Fibroblast of the conjunctiva (primary cell): ENCODE measurements at places on chromosomes 7 and 10.

- DNase-seq, result peak; percentile 87
Observed at GRCh38 chr7:130890176-130891020, 156.4 kb upstream of the KLF14 start.

- DNase-seq, result no peak
Observed at GRCh38 chr7:120732256-120732655, 125.7 kb downstream of the TSPAN12 start.

- DNase-seq, result no peak
Observed at GRCh38 chr7:123624527-123625183, 23.0 kb downstream of the ASB15 start.

DNA sequence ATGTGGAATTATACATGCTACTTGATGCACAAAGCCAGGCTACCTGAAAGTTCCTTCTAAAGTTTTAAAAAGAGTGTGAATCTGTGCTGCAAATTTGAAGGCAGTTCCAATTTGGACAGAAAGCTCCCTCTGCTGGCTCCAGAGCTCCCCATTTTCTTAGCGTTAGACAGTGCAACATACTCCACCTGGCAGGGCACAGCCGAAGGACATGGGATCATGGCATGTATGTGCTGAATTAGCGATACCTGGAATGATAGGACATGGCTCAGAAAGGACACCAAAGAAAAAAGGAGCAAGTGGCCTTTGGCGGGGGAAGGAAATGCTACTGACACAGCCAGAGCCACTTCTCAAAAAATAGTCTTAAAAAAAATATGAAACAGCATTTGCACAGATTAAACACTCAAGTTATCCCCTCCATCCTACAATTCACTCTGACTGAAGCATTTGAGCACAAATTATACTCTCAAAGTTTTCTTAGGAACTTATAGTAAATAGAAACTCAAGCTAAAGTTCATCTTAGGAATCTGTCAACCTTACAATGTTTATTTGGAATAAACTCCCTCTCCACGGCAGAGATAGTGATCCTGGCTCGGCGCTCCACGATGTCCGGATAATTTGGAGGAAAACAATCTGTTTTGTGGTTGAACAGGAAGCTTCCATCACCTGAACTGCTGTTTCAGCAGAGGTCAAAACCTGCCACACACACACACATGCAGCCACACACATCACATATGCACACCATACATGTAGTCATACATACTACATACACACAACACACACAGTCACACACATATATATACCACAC is 80.0 kb downstream of the C7orf25 start:
- peak; percentile 31 for DNase-seq

DNA sequence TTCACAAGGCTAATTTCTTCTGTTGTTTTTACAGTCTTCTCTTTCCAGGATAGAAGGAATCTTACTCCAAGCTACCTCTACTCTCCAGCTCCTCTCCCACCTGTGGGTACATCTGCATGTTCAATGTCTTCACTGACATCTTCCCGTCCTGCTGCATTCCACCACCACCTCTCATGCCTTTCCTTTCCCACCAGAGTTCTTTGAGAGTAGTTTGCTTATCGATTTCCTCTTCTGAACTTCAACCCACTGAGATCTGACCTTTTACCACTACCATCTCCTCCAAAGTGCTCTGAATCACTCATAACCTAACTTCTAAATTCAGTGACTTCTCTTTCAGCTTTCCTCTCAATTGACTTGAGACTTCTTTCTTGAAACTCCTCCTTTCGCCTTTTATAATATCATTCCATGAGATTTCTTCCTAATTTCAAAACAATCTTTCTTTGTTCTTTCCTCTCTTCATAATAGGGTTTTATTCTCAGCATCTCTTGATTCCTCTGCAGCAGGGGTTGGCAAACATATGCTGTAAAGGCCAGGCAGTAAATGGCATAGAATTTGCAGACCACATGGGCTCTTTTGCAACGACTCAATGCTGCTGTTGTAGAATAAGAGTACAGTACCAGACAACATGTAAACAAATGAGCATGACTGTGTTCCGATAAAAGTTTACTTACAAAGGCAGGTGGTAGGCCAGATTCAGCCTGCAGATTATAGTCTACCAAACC is 22.1 kb downstream of the ACSL5 start:
- DNase-seq, result no peak

DNA sequence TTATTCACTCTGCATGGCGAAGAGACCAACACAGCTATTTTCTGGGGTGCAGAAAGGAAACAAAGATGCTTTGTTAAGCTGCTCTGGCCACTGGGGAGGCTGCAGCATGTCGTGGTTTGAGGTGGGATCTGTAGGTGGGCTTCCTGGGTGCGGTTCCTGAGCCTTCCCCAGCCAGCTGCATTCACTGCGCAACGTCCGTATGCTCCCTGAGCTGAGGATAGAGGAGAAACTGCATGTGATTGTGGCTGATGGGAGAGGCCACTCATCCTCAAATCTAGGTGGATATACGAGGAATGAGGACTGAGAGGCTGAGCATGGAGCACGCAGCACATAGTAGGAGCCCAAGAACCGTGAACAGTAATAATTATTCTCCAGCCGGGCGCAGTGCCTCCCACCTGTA is 9.9 kb upstream of the DNAAF5 start:
- no peak for DNase-seq

DNA sequence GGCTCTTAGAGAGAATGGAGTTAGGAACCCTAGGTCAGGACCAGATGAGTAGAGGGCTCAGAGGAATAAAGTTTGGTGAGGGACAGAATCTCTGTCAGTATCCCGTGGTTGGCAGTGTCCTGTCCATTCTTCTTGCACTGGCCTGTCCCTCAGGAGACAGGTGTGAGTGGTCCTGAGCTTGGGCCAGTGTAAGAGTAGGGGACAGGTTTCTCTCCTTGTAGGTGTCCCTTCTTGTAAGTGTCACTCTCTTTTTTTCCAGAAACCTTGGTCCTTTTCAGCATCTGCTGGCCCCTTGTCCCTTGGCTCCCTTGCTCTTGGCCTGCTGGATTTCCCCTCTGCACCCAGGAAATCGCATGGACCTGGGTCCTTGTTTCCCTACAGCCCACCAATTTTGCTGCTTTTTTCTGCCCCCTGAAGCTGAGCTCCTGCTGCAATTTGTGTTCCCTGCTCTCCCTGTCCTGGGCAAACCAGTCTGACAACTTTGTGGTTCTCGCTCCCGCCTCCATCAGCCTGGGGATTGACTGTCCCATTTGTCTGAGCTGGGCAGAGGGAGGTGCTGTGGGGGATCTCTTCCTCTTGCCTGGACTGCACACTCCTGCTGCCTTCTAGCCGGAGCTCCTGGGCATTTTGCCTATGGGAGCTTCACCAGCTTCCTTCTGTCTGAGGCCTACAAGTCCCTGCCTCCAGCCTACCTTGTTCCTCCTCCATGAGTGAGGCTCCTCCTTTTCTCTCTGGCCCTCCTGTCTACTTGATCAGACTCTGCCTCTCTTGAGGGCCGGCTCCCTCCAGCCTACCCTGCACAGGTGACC is 6.5 kb downstream of the TSPAN14 start:
- no peak for DNase-seq

- no peak for DNase-seq
Observed at GRCh38 chr7:152663148-152663740, 12.7 kb downstream of the XRCC2 start.

- no peak for DNase-seq
Observed at GRCh38 chr10:29585488-29585976, 49.2 kb downstream of the SVIL start.

DNA sequence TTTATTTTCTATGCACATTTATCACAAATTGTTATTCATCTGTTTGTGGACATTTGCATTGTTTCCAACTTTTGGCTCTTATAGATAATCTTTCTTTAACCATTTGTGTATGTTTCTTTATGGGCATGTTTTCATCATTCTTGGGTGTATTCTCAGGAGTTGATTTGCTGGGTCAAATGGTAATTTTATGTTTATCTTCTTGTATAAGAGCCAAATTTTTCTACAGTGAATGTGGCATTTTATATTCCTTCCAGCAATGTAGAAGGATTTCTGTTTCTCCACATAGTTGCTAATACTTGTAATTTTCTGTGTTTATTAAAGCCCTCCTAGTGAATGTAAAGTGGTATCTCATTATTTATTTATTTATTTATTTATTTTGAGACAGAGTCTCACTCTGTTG is 21.8 kb downstream of the CYP2C19 start:
- DNase-seq, result no peak

DNA sequence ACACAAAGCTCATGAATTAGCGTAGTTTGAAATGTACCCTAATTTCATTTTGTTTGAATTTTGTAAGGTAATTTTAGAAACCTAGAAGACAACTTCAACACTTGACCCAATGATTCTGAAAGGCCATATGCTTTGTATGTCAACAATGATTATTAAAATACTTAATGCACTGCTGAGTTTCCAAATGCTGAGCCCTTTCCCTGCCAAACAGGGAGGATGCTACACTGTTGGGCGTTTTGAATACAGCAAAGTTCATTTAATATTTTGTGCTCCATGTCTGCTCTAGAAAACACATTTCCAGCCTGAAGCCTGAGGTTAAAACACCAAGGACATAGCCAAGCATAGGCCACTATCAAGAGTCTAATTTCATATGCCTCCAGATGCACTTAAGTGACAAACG is 99.8 kb downstream of the ICA1 start:
- no peak for DNase-seq

DNA sequence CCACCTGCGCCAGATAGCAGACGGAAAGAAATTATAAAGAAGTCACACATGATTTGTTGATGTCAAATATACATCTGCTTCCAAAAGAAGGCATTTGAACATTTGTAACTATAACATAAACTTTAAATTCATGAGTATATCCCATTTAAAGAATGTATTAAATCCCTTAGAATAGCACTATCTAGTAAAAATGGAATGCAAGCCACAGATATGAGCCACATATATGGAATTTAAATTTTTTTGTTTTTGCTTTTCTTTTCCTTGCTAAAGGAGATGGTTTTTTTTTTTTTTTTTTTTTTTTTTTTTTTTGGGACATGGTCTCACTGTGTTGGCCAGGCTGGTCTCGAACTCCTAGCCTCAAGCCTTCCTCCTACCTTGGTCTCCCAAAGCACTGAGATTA is 730.8 kb downstream of the PHTF2 start:
- no peak for DNase-seq

DNA sequence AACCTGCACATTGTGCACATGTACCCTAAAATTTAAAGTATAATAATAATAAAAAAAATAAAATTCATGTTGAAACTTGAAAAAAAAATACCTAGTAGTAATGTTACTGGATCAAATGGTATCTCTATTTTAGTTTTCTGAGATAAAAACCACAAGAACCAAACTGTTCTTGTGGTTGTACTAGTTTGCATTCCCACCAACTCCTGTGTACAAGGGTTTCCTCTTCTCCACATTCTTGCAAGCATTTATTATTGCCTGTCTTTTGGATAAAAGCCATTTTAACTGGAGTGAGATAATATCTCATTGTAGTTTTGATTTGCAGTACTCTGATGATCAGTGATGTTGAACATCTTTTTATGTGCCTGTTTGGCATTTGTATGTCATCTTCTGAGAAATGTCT is 177.7 kb downstream of the KIF20B start:
- DNase-seq, result no peak

DNA sequence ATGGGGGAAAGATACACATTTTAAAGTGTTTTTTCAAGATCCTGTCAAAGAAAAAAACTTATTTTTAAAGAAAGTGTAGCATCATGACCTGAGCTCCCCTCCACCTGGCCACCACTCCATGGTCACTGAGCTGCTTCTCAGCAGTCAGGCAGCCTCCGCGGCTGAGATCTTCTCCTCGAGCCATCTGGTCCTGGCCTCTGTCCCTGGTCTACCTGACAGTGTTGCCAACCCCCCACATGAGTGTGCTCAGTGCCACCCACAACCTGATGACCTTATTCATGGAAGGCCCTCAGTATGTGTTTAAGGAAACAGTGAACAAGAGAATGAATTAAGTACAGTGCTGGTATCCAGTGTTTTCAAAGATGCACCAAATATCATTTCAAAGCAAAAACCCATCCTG is 694.5 kb upstream of the NRP1 start:
- no peak for DNase-seq

DNA sequence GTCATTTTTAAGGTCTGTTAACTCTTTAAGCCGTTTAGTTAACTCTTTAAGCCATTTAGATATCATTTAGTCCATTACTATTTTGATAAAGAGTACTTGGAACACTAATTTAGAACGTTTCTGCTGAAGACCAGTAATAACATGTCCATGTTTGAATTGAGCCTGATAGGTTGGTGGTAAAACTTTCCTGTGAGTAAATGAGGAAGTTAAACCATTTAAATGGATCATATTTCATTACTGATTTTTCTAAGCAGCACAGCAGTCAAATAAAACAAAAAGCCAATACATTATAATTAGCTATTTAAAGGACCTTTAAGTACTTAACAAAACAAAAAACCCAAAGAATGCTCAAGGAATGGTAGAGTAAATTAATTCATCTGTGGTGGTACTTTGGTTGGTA is 29.4 kb downstream of the PHTF2 start:
- DNase-seq, result no peak

DNA sequence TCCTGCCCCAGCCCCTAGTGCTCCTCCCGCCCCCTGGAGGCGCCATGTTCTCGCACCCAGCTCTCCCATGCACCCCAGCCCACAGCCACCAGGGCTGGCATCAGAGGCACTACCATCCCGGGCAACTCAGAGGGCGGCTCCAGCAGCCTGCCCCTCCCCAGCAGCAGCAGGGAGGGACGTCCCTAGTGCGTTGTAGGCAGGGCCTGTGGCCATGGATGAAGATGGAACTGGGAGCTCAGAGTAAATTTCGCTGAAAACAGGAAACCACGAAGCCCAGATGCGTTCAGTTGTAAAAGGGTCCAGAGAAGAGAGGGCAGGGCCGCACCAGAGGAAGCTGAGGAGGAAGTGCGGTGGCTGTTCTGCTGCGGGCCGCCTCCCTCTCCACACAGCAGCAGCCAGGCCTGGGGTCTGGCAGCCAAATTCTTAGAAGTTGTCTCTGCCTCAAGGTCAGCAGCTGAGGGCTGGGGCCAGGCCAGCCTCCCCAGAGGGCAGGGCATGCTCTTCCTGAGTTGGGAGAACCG is 24.6 kb downstream of the VSIR start:
- no peak for DNase-seq

GRCh38 chr7:30831227-30831626 is 60.0 kb downstream of the MINDY4 start:
- DNase-seq, result no peak

GRCh38 chr7:64078699-64078994 is 33.4 kb downstream of the ZNF727 start:
- no peak for DNase-seq

DNA sequence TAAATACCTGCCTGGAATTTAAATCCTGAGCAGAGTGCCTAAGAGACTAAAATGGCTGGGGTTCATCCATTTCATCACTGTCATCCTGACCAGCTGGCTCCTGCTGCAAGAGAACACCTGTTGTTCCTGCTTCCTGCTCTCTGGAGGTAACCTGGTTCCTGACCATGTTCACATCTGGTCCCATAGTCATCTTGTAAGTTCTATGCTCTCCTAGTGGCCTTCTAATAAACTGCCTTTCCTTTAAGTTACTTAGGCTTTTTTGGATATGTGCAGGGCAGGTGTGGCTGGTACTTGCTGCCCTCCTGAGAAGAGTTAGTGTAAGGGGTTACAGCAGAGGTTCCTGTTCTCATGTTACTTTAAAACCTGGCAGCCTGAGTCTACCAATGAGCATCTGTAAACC is 80.0 kb downstream of the NRCAM start:
- no peak for DNase-seq

GRCh38 chr7:51102828-51103227 is 213.8 kb downstream of the COBL start:
- no peak for DNase-seq

GRCh38 chr10:89651916-89652573 is 7.0 kb upstream of the PANK1 start:
- no peak for DNase-seq
